ENCODE measurements at places on chromosomes 6 and 20. TPM values are rescaled to one million over a fixed set of nuclear protein-coding genes. Genes with fewer than 3 reads are reported as not detected.

The PSORS1C2 gene
- total RNA-seq = not detected

The GNL1 gene
- 59.8 TPM for total RNA-seq

The FRK gene
- total RNA-seq = 0.02 TPM

The C20orf141 gene
- total RNA-seq = not detected

The SPO11 gene
- total RNA-seq = not detected

The TMEM244 gene
- not detected for total RNA-seq

- DNase-seq = no peak
Observed at GRCh38 chr20:62773845-62774714, 22.2 kb upstream of the MRGBP start.

- DNase-seq = no peak
Observed at GRCh38 chr6:45626087-45626891, 248.6 kb upstream of the SUPT3H start.

DNA sequence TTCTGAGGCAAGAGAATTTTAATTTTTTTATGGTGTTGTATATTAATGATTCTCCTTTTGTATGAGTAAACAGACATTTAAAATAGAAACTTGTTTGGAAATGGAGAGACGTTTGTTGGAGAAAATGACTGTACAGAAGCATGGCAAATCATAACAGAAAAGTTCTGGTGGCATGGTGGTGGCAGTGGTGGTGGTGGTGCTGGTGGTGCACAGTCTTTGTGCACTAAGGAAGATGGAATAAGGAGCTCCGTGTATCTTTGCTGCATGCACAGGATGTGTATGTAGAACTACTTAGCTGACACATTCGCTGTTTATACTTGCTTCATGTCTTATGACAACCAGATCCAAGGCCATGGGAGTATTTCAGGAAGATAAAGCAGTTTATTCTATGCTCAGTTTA lies 294.9 kb downstream of the UTRN start:
- no peak for DNase-seq

DNA sequence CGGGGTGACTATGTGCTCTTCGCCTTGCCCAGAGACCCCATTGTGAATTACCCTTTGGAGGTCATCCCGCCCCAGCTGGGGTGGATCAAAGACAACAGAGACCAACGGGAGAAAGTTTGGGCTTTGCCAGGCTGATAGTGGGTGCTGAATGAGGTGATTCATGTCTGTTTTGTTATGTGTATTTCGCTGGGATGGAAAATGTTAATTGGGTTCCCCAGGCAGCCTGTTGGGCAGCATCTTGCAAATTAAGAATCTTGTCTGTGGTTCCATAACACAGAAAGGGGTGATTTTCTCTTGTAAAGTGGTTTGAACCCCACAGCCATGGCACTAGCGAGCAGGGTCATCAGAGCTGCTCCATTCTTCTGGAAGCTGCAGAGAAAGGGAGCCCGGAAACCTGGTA lies 63.1 kb upstream of the UNC93A start:
- DNase-seq = no peak

DNA sequence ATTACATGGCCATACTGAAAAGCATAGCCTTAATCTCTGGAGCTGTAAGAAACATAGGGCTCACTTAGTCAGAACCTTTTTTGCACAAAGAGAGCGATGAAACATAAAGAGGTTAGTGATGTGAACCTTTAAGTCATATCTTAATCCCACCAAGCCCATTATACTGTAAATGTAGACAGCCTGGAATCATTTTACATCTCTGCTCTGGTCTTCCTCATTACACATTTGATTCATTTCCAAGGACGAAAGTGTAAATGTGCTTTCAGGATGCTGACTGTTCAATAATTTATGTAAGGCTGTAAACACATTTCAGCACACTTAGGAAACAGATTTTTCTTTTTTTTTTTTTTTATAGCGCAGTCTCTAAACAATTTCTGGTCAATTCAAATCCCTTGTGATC lies 131.3 kb upstream of the B3GAT2 start:
- no peak for DNase-seq

GRCh38 chr6:111775145-111775922 lies 97.9 kb downstream of the FYN start:
- DNase-seq = no peak

DNA sequence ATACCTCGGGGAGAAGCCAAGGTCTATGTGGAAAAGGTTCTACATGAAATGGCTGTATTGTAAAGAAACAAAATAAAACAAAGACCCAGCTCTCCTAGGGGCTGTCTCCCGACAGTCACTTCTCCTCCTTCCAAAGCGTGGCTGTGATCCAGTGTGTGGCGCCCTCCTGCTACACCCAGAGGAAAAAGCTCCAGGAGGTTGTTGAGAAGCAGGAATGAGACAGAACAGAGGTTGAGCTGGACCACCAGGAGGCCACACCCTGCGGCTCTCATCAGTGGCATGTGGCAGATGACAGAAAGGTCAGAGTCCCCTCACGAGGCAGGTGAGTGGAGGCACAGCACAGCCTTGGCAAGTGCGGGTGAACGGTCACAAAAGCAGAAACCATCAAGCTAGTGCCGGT lies 236.0 kb downstream of the TBXT start:
- no peak for DNase-seq

- DNase-seq = no peak
Observed at GRCh38 chr20:59829786-59830664, 103.4 kb downstream of the SYCP2 start.

GRCh38 chr6:166152660-166153059 lies 15.0 kb downstream of the TBXT start:
- no peak for DNase-seq

DNA sequence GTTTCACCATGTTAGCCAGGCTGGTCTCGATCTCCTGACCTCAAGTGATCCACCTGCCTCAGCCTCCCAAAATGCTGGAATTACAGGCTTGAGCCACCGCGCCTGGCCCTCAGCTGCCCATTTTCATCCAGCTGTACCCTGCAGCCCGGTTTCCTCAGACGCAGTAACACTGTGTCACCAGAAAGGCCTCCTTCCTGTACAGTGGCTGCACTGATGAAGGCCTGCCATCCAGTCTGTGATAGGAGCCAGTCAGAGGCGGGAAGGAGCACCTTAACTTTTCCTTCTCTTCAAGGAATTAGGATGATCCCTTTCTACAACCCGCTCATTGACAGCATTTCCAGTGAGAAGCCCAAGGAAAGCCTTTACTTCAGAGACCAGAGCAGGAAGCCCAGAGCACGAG lies 75.9 kb downstream of the GFOD1 start:
- DNase-seq = no peak

DNA sequence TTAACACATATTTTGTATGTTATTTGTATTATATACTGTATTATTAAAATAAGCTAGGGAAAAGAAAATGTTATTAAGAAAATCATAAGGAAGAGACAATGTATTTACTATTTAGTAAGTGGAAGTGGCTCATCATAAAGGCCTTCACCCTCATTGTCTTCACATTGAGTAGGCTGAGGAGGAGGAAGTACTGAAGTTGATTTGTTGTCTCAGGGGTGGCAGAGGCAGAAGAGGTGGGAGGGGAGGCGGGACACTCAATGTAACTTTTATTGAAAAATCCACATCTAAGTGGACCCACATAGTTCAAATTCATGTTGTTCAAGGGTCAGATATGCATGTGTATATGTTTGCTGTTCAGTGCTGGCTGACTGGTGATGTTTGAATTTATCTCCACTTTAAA lies 210.2 kb upstream of the CITED2 start:
- DNase-seq = no peak

DNA sequence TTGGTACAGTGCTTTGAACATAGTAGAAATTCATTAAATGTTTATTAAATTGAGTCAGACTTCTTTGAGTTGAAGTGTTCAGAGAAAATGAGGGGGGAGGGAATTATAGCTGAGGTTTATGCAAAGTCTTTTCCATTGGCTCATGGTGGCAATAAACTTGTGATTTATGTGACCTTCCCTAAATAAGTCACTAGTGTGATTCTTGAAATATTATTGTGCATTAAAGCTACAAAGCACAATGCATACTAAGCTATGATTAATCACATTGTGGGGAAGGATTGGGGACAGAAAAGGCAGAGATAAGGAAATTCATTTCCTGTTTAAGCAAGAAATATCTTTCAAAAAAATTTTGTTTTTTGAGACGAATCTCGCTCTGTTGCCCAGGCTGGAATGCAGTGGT lies 877.5 kb downstream of the TFAP2A start:
- DNase-seq = no peak

- no peak for DNase-seq
Observed at GRCh38 chr6:142816031-142816430, 128.9 kb downstream of the HIVEP2 start.

DNA sequence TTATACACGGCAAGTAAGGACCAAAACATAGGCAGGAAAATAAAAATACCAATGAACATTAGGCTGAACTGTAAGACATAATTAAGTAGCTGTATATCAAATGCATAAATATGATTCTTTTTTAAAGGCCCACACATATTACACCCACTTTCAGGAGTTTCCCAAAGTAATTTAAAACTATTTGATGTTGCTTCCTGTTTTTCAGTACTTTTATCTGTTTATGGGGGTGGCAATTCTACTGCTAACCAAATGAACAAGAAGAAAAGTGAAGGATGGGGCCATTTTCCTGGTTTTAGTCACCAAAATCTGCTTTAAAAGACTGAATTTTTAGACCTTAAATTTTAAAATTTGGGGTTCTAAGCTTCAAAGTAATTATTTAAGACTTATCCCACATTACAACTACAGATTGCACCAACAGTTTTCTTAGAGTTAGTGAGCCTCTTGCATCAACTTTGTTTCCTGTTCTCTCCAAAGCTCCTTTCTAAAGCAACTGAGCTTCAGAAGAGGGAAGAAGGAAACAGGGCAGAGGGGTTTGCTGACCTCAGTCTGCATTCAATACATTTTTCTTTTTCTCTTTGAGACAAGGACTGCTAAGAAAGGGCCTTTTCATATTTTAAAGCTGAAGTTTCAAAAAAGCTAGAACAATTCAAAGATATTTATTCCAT lies 191.0 kb downstream of the BACH2 start:
- DNase-seq = no peak

DNA sequence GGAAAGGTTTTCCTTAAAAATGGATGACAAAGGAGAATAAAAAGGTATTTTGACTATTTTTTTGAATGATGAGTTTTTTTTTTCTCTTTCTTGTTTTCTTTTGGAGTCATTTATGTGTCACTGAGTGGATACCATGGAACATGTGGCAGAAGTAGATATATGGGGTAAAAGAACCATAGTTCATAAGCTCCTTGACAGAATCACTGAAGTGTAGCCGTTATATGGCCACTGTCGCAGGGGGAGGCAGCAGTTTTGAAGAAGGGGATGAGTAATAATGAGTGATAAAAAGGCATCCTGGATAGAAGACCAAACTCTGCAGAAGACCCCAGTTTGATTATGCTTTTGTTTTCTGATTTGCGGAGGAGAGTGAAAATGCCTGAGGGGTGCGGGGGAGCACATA lies 15.5 kb downstream of the PTPN1 start:
- no peak for DNase-seq
